ENCODE measurements at places on chromosomes 7 and 10.

GRCh38 chr7:124765401-124766352, at the start of gene GPR37:
Gene GPR37, minus strand, starts transcription at chr7:124765792. Its CDS starts 816 bp downstream, at chr7:124764976.
- DNase-seq, result no peak

DNA sequence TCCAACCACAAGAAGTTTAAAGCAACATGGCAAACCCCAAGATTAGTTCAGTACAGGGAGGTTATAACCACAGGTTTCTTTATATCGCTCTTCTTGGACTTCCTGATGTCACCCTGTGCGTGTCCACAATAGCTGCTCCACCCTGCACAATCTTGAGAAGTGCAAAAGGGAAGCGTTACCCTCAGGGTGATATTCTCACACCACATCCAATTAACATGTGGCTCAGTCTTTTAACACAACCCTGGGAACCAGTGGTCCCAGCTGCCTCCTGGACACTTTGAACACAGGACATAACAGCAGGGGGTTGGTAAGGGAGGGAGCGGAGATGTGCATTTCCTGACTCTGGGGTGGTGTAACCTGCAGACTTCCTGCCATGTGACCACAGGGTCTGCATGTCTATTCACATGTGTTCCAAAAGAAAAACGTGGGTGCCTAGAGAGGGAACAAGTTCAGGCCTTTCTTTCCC, 64.6 kb downstream of the GSAP start:
- DNase-seq, result peak; percentile 75

GRCh38 chr10:101141616-101142532, 10.8 kb downstream of the TLX1 start:
- DNase-seq, result peak; percentile 71

- DNase-seq, result peak; percentile 29
Measured at GRCh38 chr7:150942001-150942590, 36.0 kb downstream of the KCNH2 start.

GRCh38 chr7:1920266-1920681, 250.2 kb downstream of the ELFN1 start:
- DNase-seq, result peak; percentile 86

- no peak for DNase-seq
Measured at GRCh38 chr10:122419876-122420623, 34.4 kb upstream of the ARMS2 start.

Measured in T-cell (primary cell).